ENCODE measurements at places on chromosomes 13 and 19. TPM values are rescaled to one million over a fixed set of nuclear protein-coding genes. Genes with fewer than 3 reads are reported as not detected.

Gene LAIR2
- total RNA-seq = not detected

Gene MYH14
- 30.6 TPM for total RNA-seq

Gene ZNF611
- 16.1 TPM for total RNA-seq

Gene GRIN2D
- 3.9 TPM for total RNA-seq

Gene ZNF578
- 3.4 TPM for total RNA-seq

Gene PSG2
- not detected for total RNA-seq

Gene C19orf33
- total RNA-seq = 137 TPM

Gene TRAPPC2B
- total RNA-seq = 15.3 TPM

Measured in placental epithelial cell (primary cell).